ENCODE measurements at places on chromosomes 7 and 10.

GRCh38 chr10:26499426-26499825 is 61.3 kb downstream of the APBB1IP start:
- DNase-seq, result no peak

DNA sequence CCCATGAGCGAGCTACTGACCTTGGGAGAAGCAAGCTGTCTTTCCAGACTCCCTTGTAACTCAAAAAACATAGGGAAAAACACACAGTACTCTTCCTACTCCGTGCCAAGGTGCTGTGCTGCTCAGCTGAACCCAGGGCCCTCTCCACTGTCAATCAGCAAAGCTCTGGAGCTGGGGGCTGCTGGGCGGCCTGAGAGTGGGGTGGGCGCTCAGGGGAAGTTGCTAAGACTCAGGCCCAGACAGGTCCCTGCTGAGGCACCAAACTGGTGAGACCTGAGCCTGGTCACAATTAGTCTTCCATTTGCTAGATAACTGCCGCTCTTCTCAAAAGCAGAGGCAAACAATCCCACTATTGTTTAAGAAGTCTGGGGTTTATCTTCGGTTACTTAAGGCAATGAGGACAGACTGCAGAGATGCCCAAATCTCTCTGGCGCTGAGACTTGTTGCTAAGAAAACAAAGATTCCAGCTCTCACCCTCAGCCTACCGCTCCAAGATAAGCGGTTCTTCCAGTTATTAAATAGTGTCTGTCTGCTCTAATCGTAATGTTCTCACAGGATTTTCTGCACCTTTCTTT is 22.0 kb downstream of the STEAP1B start:
- DNase-seq, result no peak

DNA sequence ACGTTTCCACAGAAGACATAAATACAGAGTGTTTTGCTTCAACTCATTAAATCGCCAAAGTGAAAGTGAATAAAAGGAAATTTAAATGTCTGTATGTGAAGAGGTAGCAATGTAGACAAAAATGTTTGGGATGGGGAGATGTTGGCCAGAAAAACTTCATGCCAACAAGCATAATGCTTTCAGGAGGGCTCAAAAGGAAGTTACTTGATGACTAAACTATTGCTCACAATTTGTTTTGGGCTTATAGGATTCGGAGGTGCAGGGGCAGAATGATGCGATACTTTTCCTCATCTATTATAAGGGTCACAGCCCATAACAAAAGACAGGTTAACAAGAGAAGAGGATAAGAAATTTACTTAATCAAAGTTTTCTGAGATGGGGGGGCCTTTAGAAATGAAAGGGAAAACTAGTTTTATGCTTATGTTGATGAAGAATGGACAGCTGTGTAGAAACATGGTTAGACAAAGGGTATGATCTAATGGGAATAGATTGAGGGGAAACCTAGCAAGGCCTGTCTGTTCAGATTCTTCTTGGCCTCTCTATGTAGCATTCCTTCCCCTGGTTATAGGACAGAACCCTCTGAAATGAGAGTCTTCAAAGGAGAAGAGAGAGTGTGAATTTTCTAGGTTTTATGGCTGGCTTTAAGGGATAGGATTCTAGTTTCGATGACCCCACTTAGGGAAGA is 898.6 kb downstream of the LRMDA start:
- no peak for DNase-seq

DNA sequence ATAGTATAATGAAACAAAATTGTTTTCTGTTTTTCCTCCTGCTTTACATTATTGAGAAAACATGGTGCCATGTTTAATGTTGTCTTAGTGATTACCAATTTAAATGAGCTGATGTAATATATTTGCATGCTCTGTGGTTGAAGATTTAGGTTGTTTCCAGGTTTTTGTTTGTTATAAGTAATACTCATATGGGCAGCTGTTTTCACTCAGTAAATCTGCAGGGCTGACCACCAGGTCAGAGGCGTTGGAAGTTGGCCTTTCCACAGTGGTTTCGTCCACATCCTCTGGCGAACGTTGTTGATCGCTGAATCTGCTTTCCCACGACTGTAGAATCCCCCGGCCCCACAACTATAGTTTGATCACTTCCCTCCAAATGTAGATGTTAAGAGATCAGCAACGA is 21.6 kb upstream of the PURB start:
- DNase-seq, result no peak

DNA sequence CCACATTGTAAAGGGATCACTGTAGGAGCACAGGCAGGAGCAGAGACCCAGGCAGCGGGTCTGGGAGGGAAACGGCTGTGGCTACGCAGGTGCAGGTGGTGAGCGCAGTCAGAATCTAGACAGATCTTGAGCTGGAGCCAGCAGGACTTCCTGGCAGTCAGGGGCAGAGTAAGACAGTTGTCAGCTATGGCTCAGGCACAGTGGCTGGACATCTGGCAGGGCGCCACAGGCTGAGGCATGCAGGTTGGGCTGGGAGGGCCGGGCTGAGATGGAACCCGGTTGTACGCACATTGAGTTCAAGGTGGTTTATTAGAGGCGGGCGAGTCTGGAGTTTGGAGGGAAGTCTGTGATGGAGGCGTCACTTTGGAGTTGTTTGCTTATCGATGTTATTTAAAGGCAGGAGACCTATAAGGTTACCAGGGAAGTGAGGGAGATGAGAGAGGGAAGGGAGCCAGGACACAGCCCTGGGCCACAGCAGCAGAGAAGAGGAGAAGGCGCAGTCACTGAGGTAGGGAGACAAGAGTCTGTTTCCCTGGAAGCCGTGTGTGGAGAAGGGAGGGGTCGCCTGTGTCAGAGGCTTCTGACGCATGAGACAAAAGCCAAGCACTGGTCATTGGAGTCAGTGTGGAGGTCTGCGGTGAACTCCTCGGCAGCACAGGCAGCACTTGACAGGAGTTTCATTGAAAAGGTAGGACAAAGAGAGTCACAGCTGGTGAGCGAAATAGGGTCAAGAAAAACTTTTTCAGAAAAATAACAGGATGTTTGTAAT is 73.8 kb downstream of the LANCL2 start:
- DNase-seq, result no peak

- no peak for DNase-seq
Observed at GRCh38 chr7:53350241-53350640, 314.8 kb downstream of the POM121L12 start.

GRCh38 chr10:6643962-6644361 is 63.9 kb upstream of the PRKCQ start:
- DNase-seq, result no peak

DNA sequence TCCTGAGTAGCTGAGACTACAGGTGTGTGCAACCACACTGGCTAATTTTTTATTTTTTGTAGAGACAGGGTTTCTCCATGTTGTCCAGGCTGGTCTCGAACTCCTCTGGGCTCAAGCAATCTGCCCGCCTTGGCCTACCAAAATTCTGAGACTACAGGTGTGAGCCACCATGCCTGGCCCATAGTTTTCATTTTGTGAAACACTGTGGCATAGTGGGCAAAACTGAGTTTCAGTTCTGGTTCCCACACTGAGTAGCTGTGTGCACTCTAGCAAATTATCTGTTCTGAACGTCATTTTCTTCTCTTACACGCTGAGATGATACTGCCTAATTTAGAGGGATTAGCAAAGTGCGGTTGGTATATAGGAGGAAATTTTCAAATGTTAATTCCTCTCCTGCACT is 13.5 kb downstream of the ATP5MK start:
- no peak for DNase-seq

GRCh38 chr7:14888962-14889361 is 13.6 kb downstream of the DGKB start:
- no peak for DNase-seq

GRCh38 chr10:94066411-94066810 is 72.7 kb downstream of the PLCE1 start:
- no peak for DNase-seq

GRCh38 chr10:108303149-108303548 is 1138.6 kb upstream of the SORCS1 start:
- no peak for DNase-seq

DNA sequence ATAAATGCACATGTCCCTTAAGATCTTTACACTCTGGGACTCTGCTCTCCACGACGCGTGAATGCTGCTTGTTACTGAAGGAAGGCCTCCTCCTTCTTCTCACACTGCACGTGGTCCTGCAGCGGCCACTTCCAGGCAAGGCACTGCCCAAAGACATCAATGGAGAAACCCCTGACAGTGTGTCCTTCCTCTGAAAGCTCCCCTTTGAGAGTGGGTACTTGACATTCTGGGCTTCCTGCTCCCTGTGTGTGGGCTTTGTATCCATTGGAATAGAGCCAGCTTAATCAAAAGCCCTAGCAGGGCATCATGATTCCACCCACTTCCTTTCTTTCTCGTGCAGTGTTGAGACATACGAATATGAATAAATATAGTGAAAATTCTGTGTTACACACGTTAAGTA is 69.7 kb upstream of the STK17A start:
- DNase-seq, result no peak

GRCh38 chr7:44961844-44962482 is 16.9 kb downstream of the MYO1G start:
- no peak for DNase-seq

GRCh38 chr7:100074841-100075240 is 6.7 kb downstream of the ZNF3 start:
- DNase-seq, result no peak

- DNase-seq, result no peak
Observed at GRCh38 chr7:91126762-91127161, 137.5 kb upstream of the FZD1 start.

- no peak for DNase-seq
Observed at GRCh38 chr10:72063703-72064391, 24.5 kb downstream of the SPOCK2 start.

- no peak for DNase-seq
Observed at GRCh38 chr10:7408291-7409044, 2.4 kb downstream of the SFMBT2 start.

- no peak for DNase-seq
Observed at GRCh38 chr7:15128716-15129115, 226.2 kb upstream of the DGKB start.

GRCh38 chr10:14635043-14635710 is 139.5 kb downstream of the FAM107B start:
- no peak for DNase-seq

GRCh38 chr7:82805527-82805960 is 357.1 kb downstream of the PCLO start:
- DNase-seq, result no peak

- no peak for DNase-seq
Observed at GRCh38 chr7:141475679-141476078, 75.5 kb upstream of the AGK start.

DNA sequence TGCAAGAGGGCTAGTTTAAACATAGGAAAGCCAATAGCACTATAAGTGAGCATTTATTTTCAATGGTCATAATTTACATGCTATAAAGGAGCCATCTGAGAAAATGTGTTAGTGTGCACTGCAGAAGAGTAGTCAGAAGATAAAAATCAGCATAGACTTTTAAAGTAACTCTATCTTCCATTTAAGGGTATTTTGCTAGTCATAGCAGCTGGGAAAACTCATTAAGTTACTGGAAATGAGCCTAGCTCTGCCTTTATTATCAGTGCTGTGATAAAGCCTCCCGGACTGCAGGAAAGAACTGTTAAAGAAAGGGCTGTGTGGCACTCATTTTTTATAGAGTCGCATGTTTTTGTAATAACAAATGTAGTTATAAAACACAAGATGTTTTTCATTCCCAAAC is 825.8 kb upstream of the POM121L12 start:
- no peak for DNase-seq

Measured in stimulated activated CD4-positive, alpha-beta T cell treated with anti-CD3 and anti-CD28 coated beads, Interleukin-1b, Interleukin-23, amount 100 ng/mL, for 1 hour (primary cell).